ENCODE measurements at places on chromosomes 3 and 15.

GRCh38 chr15:39213385-39213840, 367.5 kb upstream of the THBS1 start:
- no peak for DNase-seq

DNA sequence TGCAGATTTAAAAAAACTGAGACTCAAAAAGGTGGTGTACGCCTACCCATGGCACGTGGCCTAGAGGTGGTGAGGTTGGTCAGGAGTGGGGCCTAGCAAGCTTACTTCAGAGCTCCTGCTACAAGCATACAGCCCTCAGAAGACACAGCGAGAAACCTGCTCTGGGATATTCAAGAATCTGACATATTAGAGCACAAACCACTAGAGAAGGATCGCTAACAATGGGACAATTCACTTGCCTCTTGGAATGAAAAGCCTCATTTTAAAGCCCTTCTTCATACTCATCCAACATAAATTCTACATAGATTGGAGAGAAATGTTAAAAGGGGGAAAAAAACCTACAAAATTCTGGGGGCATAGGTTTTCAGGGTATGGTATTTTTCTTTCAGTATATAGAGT, 118.0 kb upstream of the ARHGEF3 start:
- no peak for DNase-seq

DNA sequence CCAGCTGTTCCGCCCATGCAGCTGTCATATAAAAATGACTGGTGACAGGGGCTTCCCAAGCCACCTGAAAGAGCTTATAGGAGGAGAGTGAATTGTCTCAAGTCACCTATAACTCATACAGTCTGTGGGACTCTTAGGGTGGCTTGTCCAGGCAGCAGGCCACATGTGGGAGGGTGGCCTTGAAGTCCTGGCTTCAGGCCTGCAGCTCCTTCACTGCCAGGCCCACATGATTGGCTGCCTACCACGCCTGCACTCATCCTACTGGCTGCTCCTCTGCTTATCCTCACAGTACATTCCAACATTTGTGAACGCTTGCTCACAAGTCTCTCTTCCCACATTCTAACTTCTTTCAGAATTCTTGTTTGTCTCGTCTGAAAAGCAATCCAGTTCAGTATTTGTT, 41.1 kb upstream of the TIPARP start:
- DNase-seq: no peak

DNA sequence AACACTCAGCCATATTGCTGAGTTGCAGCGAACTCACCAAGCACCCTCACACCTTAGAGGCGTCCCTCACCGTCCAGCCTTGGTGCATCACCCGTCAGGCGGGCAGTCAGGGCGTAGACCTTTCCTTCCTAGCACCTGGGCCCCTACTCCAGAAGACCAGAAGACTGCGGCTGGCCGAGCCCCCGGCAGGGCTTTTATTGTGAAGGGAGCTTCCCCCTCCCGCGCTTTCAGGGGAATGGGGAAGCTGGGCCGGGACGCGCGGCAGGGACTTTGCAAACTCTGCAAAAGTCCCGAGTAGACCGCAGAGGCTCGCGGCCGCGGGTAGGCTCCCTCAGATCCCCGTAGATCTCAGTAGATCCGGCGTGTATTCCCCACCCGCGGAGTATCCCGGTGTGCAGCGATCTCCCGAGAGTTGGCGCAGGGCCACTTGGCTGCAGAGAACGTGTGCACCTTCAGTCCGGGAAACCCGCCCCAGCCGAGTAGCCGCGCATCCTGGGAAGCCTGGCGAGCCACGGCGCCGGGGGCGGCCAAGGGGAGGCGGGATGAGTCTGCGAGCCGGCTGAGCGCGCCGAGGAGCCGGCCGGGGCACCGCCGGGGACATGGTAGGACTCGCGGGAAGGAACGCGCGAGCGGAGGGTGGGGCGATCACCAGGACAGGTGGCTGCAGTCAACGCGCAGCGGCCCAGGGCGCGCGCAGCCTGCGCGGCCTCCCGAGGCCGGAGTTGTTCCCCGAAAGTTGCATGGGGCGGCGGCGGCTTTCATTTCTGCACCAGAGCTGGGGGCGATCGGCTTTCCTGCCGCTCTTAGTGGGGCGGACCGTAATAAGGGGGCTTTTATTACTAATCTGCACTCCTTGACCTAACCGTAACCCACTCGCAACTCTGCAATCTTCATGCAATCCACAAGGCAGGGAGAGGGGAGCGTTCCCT, at the start of gene GASK1A:
Gene GASK1A (plus strand): TSS at position 268 of the 929 bp plus-strand sequence. CDS start 332 bp downstream, at position 600.
- DNase-seq: no peak

GRCh38 chr15:100259266-100259665, 82.5 kb downstream of the ADAMTS17 start:
- peak; percentile 19 for DNase-seq

DNA sequence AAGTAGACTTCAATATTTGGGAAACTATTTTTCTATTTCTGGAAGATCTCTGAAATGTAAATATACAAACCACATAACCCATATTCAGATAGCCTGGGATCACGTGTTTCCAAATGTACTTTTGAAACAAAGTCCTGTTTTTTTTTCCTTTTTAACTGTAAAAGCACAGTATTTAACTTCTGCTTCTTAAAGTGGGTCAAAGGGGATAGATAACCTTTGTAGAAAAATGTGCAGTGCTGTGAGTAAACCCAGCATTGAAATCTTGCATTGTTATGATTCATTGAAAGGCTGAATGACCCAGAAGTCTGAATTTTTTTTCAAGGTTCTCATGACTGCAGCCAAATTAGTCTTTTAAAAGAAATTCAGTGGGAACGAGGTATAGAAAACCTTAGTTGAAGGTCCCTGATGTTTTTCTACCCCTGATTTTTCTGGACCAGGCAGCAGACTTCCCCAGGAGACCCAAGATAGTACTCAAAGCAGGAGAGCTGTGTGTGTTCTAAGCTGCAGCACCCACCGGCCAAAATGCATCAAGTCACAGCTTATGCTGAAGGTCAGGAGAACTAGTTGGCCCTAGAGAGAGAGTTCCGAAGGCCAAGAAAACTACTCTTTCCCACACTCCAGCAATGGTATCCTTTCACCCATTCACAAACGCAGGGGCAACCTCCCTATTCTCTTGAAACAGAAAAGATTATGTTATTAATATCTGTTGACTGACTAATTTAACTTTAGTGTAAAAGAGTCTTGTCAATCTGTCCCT, 43.6 kb upstream of the APH1B start:
- DNase-seq: no peak

- DNase-seq: peak; percentile 92
These were observed 1.2 kb upstream of the TYRO3 start for GRCh38 chr15:41557673-41558399.

- DNase-seq: peak; percentile 82
These were observed 44.8 kb downstream of the CYP11A1 start for GRCh38 chr15:74322558-74323180.

- DNase-seq: no peak
These were observed 305.5 kb downstream of the SHQ1 start for GRCh38 chr3:72542781-72543180.

DNA sequence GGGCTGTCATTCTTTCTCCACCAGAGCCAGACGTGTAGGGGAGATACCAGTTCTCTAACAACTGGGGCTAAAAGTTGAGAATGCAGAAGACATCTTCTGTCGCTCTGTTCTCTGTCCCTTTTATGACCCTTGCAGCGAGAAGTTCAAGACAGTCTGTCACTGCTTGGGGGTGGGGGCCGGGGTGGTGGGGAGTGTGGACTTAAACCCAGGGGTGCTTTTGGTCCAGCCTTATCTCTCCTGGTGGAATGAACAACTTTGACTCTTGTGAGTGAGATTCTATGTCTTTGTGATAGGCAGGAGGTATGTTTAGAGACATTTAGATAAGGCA, 767 bp upstream of the APOD start:
- DNase-seq: no peak

- DNase-seq: no peak
These were observed 566.8 kb downstream of the NTRK3 start for GRCh38 chr15:87689716-87690115.

DNA sequence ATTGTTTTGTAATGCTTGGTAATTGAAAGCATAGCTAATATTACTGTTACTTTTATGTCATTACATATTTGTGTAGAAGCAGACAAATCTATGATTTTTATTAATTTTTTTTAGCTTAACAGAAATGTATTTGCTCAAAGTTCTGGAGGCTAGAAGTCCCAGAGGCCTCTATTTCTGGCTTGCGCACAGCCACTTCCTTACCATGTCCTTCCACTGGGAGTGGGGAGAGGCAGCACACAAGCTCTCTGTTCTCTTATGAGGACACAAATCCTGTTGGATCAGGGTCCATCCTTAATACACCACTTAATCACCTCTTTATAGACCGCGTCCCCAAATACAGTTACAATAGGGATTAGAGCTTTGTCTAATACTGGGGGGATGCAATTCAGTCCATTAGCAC, 1061.4 kb downstream of the OTOL1 start:
- DNase-seq: no peak

- DNase-seq: no peak
These were observed 154.3 kb upstream of the BHLHE40 start for GRCh38 chr3:4824926-4825325.

- DNase-seq: peak; percentile 80
These were observed 112.8 kb upstream of the ICE2 start for GRCh38 chr15:60591496-60592370.

GRCh38 chr3:64928683-64929082, 240.9 kb upstream of the ADAMTS9 start:
- DNase-seq: no peak

DNA sequence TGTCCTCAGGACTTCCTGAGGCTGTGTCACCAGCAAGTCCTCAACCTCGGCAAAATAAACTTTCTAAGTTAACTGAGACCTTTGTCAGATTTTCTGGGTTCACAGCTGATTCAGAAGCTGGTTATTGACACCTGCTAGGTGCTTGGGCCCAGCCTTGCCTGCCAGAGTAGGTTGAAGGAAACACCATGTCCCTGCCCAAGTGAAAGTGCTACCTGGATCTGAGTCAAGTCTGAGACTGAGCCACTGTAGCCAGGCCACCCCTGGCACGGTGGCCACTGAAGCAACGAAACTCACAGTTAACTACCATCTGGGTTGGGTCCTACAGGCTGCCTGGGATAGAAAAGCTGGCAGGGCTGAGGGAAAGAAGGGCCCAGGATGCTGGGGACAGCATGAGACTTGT, 8.2 kb downstream of the HYAL2 start:
- no peak for DNase-seq

DNA sequence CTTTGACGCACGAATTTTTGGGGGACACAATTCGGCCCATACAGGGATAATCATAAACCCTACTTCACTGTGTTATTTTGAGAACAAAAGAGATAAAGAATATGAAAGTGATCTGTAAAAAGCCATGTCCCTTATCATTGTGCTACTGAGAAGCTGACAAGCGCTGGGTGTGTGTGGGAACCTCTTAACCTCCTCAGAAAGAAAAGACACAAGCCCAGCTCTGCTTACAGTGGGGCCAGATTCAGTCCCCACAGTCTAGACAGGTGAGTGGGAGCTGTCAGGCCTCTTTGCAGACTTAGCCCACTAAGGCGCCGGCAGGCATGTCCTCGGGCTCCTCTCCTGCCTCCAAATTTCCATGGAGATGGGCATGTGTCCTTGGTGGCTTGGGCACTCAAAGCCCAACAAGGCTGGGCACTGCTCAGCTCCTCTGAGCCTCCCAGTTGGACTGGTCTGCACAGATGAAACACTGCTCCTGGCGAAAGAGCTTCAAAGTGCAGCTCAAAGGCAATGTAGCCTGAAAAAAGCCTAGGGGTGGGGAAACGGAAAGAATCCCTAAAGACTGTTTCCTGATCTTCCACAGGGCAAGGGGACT, 64.4 kb upstream of the ETV5 start:
- DNase-seq: no peak

- no peak for DNase-seq
These were observed 63.5 kb downstream of the CLDN11 start for GRCh38 chr3:170482199-170482598.

DNA sequence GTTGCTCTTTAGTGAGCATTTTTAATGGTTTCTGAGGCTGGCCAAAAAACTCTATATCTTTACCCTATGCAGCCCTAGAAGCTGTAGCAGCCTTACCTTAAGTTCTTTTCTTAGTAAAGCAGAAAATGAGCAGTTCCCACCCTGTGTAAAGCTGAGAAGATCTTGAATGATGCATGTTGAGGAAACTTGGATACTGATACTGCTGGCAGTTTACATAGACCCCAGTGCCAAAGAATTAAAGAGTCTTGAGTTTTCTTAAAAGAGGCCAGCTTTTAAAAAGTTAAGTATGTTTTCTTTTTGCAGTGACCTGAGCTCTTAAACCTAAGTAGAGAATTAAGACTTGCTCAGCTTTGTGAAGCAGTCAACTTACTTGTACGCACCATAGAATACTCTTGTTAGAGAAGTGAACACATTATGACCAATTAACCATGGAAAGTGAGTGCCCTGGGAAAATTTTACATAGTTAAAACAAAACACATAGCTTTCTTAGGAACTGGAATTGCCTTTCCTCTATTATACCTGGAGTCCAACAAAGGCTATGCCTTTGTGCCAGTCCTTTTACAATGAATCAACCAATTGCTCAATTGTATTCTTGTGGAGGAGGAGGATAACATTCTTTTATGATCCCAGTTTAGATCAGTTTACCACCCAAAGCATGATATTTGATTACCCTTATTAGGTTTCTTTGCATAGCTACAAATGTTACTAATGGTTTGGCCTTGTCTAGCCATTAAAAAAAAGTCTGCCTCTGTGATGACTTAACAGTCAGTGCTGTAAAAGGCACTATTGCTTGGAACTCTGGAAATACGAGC, 28.4 kb downstream of the PLS1 start:
- no peak for DNase-seq

DNA sequence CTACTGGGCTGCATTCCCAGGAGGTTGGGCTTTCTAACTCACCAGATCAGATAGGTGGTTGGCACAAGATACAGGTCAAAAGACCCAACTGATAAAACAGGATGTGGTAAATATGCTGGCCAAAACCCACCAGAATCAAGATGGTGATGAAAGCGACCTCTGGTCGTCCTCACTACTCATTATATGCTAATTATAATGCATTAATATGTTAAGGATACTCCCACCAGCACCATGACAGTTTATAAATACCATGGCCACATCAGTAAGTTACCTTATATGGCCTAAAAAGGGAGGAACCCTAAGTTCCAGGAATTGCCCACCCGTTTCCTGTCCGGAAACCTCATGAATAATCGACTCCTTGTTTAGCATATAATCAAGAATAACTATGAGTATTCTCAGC, 31.6 kb downstream of the CFAP44 start:
- DNase-seq: no peak

DNA sequence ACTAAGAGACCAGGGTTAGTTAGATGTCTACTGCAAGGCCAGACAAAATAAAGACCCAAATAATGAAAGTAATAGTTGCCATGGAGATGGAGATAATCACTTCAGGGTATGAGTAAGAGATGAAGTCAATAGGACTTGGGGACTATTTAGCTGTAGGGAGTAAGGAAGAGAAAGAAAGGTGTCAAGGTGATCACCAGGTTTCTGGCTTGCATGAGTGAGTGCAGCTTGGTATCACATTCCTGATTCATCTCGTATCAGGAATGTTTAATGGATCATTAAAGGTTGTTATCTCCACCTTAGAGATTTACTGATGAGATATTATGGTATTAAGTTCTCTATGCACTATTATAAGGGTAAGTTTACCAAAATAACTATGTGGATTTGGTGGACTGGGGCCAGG, 357.4 kb upstream of the ATP11B start:
- no peak for DNase-seq

- no peak for DNase-seq
These were observed 33.0 kb downstream of the SLC28A1 start for GRCh38 chr15:84917452-84917851.

- DNase-seq: no peak
These were observed 11.7 kb downstream of the SH2D7 start for GRCh38 chr15:78104119-78104479.

- no peak for DNase-seq
These were observed 2.3 kb upstream of the TYRO3 start for GRCh38 chr15:41556677-41557076.

GRCh38 chr3:28624084-28624483, 275.5 kb upstream of the AZI2 start:
- no peak for DNase-seq

Measured in activated effector memory CD4-positive, alpha-beta T cell treated with anti-CD3 and anti-CD28 coated beads, Interleukin-2, amount 50 U/mL, for 16 hours (primary cell).